Vagina (tissue), 2 donors: ENCODE measurements at places on chromosomes 16 and 17.

DNA sequence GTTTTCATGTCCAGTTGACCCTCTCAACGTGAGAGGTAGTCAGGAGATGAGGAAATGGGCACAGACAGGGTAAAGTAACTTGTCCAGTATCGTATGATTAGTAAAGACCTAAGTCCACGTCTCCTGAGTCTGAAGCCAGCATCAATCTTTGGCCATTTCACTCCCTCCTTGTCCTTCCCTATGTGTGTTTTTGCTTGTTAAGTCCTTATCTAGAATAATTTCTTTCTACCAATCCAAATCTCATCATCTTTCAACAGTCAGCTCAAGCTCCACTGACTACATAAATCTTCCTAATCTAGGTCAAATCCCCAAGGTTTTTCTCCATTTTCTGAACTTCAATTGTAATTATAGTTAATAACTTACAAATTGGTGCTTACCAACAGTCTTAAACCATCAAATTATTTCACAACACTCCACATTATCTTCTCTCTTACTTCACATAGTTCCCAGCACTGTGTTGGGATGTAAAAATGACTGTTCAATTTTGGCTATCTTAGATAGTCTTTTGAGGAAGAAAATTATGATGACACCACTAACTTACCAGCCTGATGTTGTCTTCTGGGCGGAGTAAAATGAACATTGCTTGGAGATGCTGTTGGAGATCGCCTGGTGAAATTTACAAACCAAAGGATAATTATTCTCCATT lies 72.3 kb upstream of the CORO6 start:
- no peak for DNase-seq

GRCh38 chr16:73251608-73252007 lies 203.7 kb upstream of the ZFHX3 start:
- DNase-seq = no peak

- DNase-seq = no peak
Measured at GRCh38 chr16:72050769-72051464, 3.4 kb upstream of the HP start.

DNA sequence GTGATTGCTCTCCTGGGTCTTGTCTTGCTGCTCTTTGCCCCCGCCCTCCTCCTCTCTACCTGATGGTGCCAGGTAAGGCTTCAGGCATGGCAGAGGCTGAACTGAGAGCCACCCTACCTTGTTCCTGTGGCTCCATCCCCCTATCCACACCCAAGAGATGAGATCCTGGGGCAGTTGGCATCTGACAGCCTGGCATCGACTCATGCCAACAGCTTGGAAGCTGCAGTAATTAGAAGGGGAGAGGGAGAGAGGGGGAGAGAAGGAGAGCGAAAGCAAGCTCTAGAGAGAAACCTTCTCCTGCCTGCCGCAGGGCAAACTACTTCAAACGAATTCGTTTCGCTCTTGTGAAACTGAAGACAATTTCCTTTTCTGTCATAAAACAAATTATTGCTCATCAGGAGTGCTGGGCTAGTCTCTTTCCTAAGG lies 13.8 kb upstream of the SP6 start:
- DNase-seq = no peak

- DNase-seq = no peak
Measured at GRCh38 chr16:62678796-62679195, 642.6 kb upstream of the CDH8 start.

DNA sequence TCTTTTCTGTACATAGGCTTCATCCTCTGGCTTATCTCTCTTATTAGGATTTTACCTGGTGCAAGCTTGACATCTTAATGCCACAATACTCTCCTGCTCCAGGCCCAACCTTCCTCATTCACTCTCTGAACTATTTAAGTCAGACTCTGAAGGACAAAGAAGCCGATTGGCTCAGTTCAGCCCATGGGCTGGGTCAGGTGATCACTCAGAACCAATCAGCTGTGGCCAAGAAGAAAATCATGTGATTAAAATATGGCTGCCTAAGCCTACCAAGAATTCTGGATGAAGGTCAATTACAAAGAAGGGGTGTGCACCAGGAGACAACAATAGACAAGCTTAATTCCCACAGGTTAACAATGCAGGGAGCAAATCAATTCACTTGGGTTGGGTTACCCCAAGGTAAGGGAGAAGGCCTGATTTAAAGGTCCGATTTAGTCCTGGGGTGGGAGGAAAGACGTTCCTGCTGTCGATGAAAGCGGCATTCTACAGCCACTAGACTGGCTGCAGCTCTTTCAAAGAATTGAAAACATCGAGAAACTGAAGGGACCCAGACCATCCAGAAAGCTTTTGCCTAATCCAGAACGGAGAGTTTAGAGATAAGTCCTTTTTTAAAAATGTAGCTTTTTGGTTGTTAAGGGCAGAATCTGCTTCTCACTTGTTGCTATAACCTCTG lies 42.9 kb upstream of the NFAT5 start:
- DNase-seq = no peak

GRCh38 chr16:16871196-16871595 lies 492.3 kb downstream of the NPIPA7 start:
- DNase-seq = no peak

DNA sequence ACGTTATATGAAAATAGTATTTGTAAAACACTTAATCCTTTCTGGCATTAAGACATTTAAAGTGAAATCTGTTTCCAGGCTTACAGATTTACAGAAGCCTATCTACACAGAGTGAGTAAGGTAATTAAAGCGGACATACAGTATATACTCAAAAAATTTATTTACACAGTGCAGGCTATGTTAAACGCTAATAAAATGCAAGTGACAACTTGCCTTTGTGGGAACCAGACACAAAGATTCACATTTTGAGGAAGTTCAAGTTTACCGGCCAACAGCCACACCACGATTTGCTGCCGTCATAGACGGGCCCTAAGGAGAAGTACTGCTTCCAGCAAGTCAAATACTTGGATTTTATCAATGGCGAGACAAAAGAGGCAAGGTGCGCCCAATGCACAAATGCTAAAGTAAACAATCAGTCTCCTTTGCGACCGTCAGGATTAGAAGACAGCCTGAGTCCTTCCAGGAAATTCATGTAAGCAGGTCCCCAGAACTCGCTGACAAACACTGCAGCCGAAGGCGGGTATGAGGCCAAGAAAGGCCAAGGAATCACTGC lies 801 bp downstream of the VPS35 start:
- no peak for DNase-seq

GRCh38 chr17:43368740-43369506 lies 29.9 kb upstream of the ARL4D start:
- DNase-seq = no peak

- DNase-seq = no peak
Measured at GRCh38 chr16:2244301-2244700, 7.1 kb downstream of the ECI1 start.
